ENCODE measurements at places on chromosomes 5 and 9.

- peak; percentile 52 for DNase-seq
Measured at GRCh38 chr5:77645158-77645994, 6.9 kb upstream of the OTP start.

GRCh38 chr5:151406322-151406947 is 41.0 kb upstream of the SLC36A1 start:
- peak; percentile 28 for DNase-seq

DNA sequence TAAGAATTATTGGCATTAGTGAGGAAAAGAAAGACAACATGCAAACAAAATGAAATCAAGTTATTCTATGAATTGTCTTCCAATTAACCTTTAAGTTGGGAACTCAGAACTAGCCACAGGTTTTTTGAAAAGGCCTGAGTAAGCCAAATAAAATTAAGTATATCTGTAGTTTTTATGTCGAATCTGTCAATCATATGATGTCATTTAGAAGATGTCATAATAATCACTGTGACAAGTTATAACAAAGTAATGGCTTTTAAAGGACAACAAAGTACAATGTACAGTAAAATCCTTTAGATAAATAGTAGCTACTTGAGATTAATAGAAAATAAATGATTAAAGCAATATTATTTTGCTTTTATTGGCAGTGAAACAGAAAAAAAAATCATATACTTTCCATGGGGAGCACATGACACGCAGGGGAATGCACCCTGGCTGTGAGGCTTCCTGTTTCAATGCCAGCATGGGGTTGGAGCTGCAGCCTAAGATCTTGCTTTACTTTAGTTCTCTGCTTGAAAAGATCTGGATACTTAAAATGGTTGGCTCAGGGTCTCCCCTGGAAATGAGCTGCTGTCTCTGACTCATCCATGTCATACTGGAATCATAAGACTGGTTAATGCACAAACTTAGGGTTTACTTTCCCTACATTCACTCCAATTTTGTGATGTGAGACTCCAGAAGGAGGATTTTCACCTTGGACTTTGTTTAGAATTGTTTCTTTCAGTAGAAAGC is 284.3 kb downstream of the TAF11L14 start:
- no peak for DNase-seq

DNA sequence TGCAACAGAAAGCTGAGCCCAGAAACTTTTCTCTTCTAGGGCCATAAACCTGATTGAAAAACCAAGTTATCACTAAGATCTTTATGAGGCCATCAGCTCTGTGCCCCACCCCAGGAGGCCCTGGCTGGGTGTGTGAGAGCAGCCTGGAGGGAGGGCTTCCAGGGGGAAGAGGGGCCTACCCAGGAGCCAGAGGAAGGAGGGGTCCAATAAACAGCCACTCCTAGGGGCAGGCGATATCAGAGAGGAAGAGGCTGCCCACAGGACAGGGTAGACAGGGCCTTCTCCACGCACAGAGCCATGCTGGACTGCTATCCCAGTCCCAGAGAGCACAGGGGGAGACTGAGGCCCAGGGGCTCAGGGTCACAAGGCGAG is 4.5 kb upstream of the CDX1 start:
- no peak for DNase-seq

GRCh38 chr9:24587883-24588282 is 42.2 kb upstream of the IZUMO3 start:
- no peak for DNase-seq

- DNase-seq: peak; percentile 59
Measured at GRCh38 chr5:95835682-95836385, 13.3 kb upstream of the GLRX start.

- no peak for DNase-seq
Measured at GRCh38 chr9:34464571-34464970, 6.0 kb downstream of the DNAI1 start.

GRCh38 chr5:158154226-158155005 is 295.5 kb upstream of the CLINT1 start:
- DNase-seq: peak; percentile 90

DNA sequence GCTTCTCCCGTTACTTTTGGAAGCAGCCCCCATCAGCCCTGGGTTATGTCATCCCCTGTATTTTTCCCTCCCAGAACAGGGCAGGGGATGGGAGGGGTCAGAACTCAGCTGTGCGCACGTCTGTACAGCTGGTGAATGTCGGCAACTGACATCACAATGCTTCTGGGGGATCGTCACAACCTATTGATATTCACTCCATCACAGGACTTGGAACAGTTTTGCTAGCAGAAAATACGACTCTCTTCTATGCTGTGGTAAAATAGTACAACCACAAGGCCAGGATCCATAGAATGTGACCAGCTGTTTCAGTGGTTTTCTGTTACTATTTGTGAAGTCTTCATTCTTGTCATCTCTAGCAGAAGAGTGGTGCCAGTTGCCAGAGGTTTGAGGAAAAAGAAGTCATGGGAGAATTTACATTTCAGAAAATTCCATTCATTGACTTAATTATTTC is 77.1 kb upstream of the KLF4 start:
- DNase-seq: no peak

- peak; percentile 63 for DNase-seq
Measured at GRCh38 chr9:81964218-81965171, 21.2 kb downstream of the SPATA31D3 start.

GRCh38 chr5:142245786-142246185 is 79.0 kb downstream of the SPRY4 start:
- DNase-seq: peak; percentile 22

- peak; percentile 80 for DNase-seq
Measured at GRCh38 chr5:77663090-77663863, 24.8 kb upstream of the OTP start.

DNA sequence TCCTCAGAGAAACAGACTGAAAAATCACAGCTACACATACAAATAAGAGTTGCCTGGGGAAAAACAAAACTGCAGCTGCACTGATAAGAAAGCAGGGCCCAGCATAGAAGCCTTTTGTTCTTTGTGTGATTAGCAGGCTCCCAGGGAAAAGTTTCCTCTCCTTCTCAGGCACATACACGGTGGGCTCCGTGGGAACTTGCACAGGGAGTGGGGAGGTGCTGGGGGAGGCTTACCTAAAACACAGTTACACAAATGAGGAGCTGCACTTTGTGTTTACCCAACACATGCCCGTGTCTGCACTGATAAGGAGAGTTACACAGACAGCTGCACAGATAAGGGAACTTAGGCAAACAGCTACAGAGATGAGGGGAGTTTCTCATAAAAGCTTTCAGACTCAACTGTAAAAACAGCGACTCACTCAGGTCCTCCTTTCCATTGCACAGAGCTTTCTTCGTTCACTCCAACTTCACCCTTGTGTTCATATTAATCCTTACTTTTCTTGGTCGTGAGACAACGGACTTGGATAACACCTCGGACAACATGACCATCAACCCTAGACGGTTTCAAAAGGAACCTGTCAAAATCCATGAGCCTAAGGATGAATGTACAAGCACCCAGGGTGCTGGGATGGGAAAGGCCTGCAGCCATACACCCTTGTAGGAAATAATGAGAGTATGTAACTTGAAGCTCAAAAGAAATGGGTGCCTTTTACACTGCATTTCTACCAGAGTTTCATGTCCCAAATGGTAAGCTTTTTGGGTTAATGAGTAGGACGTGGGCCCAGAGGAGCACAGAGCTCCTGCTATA is 50.8 kb downstream of the SERINC5 start:
- DNase-seq: no peak

DNA sequence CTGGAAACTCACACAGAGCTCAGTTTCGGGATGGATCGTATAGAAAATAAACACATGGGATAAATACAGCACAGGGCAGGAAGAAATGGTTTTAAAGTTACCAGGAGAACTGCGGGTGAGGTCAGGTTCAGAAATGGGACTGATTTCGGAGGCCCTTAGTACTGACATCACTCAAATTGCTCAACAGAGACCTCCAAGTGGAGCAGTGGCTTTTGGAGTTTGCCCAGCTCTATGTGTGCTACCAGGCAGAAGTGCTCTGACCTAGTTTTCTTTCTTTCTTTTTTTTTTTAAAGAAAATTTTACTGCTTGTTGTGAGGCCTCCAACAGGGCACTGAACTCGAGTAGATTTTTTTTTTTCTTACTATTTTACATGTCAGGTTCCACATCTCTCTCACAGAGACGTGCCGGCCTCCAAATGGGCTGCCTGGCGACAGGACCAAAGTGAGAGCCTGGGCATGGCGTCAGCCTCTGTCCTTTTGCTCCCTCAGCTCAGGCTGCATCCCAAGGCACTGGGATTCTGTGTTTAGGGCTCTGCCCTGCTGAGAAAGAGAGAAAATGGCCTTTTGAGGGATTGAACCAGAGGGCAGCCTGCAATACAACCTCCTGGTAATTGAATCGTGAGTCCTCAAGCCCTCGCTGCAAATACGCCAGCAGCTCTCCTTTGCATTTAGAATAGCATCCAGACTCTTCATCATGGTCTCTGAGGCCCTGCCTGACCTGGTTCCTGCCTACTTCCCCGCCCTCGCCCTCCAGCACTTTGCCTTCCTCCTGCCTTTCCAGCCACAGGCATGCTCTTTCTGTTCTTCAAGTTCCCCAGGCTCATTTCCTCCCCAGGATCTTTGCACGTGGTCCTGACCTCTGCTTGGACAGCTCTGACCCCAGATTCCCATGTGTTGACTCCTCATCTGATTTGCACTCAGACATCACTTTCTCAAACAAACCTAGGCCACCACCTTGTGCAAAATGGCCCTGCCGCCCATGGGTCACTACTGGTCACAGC is 173.5 kb downstream of the FGF1 start:
- DNase-seq: peak; percentile 48

DNA sequence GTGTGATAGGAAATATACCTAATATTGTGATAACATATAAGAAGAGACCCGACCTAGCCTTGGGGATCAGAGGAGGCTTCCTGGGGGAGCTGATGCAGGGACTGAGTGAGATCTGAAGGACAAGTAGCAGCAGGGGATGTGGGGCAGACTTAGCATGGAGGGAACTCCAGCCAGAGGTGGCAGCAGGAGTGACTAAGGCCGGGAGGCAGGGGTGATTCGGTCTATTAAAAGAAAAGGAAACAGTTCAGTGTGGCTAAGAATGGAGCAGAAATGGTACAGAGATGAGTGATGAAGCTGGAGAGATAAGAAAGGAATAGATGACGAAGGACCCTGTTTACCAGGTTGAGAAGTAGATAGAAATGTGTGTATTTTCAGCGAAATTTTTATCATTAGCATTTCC is 408.8 kb downstream of the ENC1 start:
- peak; percentile 64 for DNase-seq

DNA sequence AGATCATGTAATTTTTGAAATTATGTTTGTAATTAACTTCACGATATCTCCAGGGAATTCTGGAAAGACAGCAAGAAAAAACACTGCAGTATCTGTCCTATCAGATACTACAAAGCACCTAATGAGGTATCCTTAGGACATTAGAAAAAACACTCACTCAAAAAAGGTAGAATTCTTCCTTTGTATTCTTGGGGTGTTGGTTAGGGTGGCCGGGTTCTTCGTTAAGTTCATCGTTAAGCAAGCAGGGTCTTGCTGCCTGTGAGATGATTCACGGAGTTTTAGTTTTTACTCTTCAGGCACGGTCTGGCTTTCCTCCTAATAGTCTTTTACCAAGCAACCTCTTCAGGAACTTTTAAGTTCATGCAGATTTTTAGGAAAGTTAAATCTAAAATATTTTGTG is 91.4 kb upstream of the IRX4 start:
- DNase-seq: no peak

- peak; percentile 96 for DNase-seq
Measured at GRCh38 chr9:131237931-131238401, 38.3 kb downstream of the FAM78A start.

GRCh38 chr9:122036988-122037387 is 56.1 kb downstream of the TTLL11 start:
- peak; percentile 73 for DNase-seq

- DNase-seq: peak; percentile 13
Measured at GRCh38 chr5:4576161-4576748, 563.9 kb upstream of the ADAMTS16 start.

DNA sequence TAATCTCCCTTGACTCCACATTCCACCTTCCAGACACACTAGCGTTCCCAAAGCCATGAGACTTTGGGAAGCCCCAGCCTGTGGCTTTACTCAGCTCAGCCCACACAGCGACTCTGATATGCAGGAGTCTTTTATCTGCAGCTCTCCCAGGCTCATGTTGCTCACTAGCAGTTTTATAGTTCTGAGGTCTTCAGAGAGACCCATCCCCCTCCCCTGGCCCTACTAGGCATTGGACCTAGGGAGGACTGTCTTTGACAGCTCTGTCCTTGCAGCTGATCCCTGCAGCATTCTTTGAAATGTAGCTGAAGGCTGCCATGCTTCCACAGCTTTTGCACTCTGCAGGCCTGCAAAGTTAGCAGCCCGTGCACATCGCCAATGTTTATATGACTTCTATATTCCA is 19.9 kb upstream of the CYLC2 start:
- no peak for DNase-seq

DNA sequence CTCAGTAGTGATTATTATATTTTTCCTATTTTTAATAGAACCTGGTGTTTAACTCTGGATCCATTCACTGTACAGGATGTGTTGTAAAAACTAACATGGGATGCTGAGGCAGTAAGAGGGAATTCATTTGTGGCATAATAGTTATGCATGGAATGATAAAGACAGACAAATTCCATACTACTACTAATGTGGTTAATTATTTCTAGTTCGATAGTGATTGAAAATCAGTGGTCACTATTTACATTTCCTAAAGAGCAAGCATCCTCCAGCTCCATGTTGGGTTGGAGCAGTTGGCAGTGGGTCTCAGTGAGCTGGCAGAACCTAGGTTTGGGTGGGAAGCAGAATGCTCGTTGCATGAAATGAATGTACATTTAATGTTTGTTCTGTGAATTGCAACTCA is 122.6 kb downstream of the SAXO1 start:
- DNase-seq: no peak

DNA sequence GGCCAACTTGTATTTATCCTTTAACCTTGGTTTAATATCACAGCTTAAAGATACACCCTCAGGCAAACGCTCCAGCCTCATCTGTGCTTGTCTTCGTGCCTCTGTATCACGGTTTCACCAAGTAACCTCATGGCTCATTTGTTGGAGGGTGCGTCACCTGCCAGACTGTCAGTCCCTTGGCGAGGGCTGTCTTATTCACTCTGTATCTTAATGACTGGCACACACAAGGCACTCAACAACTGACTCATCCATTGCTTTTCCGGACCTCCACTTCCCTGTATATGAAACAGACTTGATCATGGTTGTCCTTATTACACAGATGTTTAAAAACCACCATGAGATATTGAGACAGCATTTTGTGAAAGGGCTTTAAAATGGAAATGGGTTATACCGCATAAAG is 28.0 kb downstream of the LCP2 start:
- no peak for DNase-seq

GRCh38 chr9:98120476-98120875 is 1.5 kb upstream of the TRIM14 start:
- no peak for DNase-seq

DNA sequence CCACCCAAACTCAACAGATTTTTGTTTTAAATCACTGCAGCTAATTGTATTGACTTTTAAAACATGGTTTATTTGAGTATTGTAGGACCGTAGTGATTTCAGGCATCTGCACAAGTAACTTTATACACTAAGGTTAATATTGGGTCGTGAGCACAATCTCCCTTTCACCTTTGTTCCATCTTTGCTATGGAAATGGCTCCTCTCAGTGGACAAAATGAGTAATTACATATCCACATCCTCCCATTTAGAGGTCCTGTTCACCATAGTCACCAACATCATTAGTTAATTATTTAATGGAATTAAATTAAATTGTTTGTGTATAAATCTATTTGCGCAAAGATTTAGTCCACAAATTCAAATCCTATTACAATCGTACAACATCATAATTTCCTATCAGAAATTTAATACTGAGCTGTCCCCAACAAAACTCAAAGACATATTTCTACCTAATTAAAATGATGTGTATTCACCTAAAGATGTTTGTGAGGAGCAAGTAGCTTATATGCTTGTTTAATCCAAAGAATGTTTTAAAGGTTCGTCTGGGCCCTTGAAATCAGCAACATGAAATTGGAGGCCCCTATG is 173.0 kb upstream of the DAPK1 start:
- peak; percentile 75 for DNase-seq

All from GM23248 (cell line).